ENCODE measurements at places on chromosomes 3 and 15.

- peak; percentile 18 for DNase-seq
These were observed 27.8 kb downstream of the CHP1 start for GRCh38 chr15:41258750-41259471.

DNA sequence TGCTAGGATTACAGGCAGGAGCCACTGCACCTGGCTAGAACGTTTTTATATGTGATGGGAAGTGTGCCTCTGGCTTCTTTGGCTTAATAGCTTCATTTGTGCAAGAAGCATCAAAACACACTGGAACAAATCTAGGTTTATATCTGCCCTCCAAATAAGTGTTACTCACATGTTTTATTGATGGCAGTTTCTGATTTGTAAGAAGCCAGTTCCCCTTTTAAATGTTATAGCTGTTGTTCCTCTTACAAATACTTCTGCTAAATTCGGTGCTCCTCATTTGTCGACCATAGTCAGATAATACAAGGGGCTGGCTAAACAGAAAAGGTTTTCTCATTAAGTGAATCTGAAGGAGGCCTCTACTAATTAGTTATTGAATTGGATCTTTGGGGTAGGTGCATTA lies 307.1 kb upstream of the SEMA6D start:
- DNase-seq, result no peak

DNA sequence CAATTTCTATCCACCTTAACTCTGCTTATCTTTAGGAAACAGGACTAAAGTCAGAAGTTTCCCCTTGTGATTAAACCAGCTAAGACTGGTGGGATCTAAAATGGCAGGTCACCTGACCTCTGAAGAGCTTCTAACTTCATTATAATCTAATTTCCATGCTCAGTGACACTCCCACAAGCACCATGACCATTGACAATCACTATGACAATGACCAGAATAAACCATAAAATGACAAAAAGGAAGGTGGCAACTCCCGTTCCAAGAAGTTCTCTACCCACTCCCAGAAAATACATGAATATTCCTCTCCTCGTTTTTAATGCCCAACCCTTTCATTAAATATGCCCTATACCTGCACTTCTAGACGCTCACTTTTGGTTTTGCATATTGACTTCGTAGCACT lies 471.2 kb upstream of the CCDC54 start:
- DNase-seq, result no peak

DNA sequence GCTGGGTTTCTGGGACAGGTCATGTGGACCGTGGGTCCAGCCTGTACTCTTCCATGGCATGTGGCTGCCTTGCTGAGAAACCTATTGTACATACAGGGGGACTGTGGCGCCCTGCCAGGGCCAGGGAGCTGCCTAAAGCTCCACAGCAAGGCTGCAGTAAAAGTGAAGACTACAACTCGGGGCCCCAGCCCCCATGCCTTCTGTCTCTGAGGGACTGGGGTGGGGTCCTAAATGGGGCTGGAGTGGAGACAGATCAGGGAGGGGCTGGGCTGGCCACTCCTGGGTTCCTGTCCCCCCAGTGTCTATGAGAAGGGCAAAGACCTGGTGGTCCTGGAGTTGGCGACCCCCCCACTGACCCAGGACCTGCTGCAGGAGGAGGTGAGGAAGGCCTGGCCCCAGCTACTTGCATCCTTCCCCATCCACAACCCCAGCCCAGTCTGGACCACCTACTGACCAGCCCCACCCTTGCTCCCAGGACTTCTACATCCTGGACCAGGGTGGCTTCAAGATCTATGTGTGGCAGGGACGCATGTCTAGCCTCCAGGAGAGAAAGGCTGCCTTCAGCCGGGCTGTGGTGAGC lies 7.3 kb downstream of the VILL start:
- no peak for DNase-seq

- no peak for DNase-seq
These were observed 8.9 kb upstream of the DUSP7 start for GRCh38 chr3:52065264-52065756.

- no peak for DNase-seq
These were observed 70.3 kb downstream of the SENP2 start for GRCh38 chr3:185656321-185656840.

- DNase-seq, result peak; percentile 83
These were observed 5.9 kb upstream of the TMEM115 start for GRCh38 chr3:50365080-50365841.

- peak; percentile 27 for DNase-seq
These were observed 4.3 kb upstream of the EIF3J start for GRCh38 chr15:44532689-44533088.

GRCh38 chr3:17288839-17289399 lies 404.2 kb downstream of the PLCL2 start:
- no peak for DNase-seq

GRCh38 chr3:182914341-182914740 lies 66.0 kb downstream of the DCUN1D1 start:
- no peak for DNase-seq

- no peak for DNase-seq
These were observed 6.3 kb downstream of the FBXL22 start for GRCh38 chr15:63603516-63603915.

DNA sequence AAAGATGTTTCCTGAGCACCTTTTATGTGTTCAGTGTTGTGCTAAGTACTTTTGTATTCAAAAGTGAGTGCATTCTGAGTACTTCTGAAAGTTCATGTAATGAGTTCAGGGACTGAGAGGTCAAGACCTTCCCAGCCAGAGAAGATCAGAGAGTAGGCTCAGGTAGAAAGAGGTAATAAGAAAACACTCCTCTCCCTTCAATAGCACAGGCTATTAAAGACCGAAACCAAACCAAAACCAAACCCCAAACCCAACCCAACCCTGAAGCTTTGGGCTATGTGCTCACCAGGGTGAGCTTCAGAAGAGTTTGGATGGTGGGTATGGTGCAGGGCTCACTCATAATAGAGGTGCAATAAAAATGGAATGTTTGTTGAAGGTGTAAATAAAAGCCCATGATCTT lies 76.7 kb upstream of the FAM3D start:
- DNase-seq, result no peak

DNA sequence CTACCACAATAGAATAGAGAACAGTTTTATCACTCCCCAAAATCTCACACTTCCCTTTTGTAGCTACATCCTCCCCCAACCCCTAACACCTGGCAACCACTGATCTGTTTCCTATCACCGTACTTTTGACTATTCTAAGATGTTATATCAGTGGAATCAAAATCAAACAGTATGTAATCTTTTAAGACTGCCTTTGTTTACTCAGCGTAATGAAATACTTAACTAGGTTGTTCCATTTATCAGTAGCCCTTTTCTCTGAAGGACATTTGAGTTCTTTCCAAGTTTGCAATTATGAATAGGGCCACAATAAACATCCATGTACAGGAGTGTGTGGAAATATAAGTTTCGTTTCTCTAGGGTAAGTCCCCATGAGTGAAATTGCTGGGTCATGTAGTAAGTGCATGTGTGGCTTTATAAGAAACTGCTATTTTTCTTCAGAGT lies 372.3 kb downstream of the SV2B start:
- no peak for DNase-seq

DNA sequence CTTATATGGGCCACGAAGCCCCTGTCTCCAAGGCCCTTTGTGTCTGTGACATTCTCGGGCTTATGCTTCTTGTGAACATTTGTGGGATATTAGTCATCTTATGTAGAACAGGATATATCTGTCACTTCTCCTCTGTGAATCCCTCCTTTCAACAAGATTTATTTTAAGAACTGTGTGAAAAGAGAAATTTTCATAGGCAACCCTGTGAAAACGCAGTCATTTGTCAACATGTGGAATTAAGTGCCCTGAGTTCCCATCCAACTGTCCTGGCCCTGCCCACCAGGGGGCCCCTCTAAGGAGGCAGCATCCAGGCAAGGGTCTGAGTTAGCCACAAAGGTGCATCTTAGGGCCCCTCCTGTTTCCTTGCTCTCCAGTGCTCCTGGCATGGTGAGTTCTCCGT lies 76.8 kb upstream of the CHRNA7 start:
- no peak for DNase-seq

- DNase-seq, result no peak
These were observed 64.2 kb downstream of the TNIK start for GRCh38 chr3:171396048-171396447.

- no peak for DNase-seq
These were observed 45.4 kb downstream of the FOXL2 start for GRCh38 chr3:138901567-138901966.

DNA sequence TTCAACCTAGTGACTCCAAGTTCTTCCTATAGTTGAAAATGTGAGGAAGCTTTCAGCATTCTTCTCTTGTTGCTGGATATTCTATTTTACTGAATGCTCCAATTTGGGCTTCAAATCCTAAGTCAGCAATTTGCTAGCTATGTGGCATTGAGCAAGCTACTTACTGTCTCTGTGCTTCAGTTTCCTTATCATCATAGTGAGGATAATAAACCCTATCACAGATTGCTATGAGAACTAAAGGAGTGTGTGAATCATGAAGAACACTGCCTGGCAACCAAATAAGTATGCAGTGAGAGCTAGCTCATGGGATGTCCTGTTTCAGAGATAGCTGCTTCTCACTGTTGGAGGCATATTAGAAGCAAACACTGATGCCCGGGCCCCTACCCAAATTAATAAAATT lies 163.8 kb upstream of the CDIN1 start:
- no peak for DNase-seq

- DNase-seq, result no peak
These were observed 216.4 kb downstream of the TCF12 start for GRCh38 chr15:57134851-57135250.

DNA sequence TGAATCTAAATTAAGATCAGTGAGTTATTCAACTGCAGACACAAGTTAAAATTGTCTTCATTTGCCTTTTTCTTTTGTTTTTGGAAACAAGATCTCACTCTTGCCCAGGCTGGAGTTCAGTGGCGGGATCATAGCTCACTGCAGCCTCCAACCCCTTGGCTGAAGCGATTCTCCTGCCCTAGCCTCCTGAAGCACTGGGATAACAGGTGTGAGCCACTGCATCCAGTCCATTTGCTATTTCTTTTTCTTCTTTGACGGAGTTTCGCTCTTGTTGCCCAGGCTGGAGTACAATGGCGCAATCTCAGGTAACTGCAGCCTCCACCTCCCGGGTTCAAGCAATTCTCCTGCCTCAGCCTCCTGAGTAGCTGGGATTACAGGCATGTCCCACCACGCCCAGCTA lies 10.3 kb downstream of the RNF168 start:
- no peak for DNase-seq

DNA sequence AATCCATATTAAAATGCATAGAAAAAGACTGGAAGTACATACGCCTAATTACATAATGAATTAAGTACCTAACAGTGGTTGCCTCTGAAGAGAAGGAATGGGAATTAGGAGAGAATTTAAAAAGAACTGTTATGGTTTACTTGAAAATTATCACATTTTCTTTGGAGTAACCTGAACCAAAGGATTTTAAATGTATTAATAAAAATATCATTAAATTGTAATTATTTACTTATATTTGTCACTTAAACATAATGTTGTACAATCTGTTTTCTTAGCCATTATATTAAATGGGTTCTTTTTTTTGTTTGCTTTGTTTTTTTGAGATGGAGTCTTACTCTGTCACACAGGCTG lies 114.2 kb upstream of the SLC7A14 start:
- DNase-seq, result no peak

GRCh38 chr15:57510647-57511046 lies 81.1 kb upstream of the MYZAP start:
- no peak for DNase-seq

DNA sequence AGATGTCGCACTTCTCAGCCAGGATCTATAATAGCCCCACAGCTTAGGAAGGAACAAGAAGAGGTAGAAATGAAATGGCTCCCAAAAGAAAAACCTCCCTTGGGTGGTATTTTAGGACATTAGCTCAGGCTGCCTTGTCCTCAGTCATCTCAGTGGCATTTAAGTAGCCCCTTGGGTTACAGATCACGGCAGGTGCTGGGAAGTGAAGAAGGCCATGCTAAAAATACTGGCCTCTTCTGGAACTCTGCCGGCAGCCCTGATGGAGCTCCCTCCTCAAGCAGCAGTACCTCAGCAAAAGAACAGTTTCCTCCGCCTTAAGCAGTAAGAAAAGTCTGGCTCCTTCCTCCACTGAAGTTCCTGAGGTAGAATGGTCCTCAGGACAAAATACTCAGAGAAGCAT lies 7.3 kb upstream of the TPM1 start:
- no peak for DNase-seq

- no peak for DNase-seq
These were observed 27.6 kb downstream of the CHRNA7 start for GRCh38 chr15:32057876-32058425.

- DNase-seq, result no peak
These were observed 11.4 kb downstream of the MAN2A2 start for GRCh38 chr15:90914305-90915080.

DNA sequence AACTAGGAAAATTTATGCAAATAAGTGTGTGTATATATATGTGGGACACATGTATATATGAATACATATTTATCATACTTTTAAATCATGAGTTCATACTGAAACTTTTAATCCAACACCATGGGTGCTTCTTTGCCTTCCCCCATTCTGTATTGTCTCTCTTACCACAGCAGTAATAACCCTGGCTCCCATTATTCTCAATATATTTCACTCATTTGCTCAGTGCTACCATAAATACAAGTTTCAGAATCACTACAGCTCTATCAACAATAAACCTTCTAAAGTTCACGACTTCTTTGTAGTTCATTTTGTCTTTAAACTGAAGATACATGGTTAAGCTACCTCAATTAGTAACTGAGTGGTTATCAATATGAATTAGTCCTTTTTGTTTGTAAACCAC lies 82.2 kb downstream of the PCCB start:
- DNase-seq, result no peak

GRCh38 chr15:82964890-82965289 lies 12.4 kb upstream of the HOMER2 start:
- no peak for DNase-seq

- DNase-seq, result no peak
These were observed 70.5 kb upstream of the FOXB1 start for GRCh38 chr15:59933607-59934006.

DNA sequence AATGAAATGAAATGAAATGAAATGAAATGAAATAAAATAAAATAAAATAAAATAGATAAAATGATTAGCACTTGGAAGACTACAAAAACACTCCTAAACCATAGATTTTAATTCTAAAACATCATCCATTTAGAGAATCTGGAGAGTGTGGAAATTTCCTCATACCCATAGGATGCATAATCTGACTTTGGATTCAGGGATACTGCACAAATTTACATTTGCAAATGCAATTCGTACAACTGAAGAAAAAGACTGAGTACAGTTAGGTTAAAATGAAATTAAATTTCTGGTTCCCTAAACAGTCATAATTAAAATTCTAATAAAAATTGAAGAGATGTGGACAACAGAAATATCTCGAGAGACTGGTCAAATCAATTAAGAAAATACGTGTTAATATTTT lies 122.9 kb downstream of the TMCC1 start:
- no peak for DNase-seq

- no peak for DNase-seq
These were observed 379.0 kb downstream of the CNTN4 start for GRCh38 chr3:2477620-2478019.

DNA sequence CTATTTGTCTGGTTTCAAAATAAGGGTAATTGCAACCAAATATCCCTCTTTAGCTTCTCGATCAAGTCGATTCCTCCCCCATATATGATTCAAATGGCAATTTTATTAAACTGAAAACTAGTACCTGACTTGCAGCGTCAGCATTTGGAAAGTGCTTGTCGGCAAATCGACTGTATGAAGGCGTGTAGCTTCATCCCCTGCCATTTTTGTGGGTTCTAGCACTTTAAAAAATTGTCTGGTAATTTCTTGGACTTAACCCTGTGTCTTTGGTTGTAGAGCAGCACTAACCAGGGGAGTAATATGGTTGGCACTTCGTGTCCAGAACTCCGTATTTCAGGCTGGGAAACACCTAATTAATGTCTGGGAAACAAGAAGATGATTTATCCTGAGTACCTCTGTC lies 573 bp downstream of the MME start:
- DNase-seq, result no peak

All from RKO (cell line).